ENCODE measurements at places on chromosomes 11 and 22.

DNA sequence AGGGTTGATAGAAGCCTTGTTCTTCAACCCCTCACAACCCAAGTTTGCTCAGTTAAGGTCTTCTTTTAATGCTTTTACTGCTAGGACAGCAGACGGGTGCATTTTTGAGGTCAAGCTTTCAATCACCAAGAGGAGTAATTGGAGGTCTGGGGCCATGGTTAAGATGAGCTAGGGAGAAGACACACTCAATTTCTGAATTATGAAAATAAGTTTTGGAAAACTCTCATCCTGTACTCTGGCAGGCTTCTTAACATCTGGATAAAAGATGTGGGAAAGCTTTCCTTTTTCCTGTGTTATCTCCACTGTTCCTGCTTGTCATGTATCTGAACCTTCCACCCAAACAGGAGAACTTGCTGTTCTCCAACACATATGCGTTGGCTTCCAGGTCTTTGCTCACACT, 9.7 kb downstream of the ABTB2 start:
- no peak for DNase-seq

- DNase-seq: no peak
Measured at GRCh38 chr11:27710536-27710935, 10.3 kb upstream of the BDNF start.

DNA sequence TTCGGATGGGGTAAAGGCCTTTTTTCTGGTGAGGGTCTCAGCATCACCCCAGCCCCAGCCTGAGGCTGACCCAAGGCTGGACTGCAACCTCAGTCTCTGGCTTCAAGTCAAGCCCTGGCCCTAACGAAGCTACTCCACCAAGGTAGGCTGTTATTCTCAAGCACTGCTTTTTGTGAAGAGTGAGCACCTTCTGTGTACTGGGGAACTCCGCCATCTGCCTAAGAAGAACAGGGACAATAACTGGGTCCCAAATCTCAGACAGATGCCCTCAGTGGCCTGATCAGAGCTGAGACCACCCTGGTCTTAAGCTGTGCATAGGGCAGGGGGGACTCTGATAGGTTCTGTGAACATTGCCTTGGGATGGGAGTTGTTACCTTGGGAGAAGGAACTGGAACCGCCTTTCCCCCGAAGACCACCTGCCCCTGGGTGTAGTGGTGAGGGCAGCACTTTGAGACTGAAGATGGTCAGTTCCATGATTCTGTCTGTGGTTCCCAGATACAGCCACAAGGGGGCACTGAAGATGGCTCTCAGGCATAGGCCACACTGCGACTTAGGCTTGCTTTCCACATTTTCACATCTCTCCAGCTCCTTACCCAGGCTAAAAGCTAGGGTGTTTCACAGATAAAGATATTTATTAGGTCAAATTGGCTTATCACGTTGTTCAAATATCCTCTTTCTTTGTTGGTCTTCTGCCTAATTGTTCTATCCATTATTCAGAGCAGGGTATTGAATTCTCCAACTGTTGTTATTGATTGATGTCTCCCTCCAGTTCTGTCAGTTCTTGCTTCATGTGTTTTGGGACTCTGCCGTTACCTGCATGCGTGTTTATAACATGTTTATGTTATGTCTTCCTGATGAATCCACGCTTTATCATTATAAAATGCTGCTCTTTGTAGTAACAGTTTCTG, 11.8 kb upstream of the UVRAG start:
- DNase-seq: peak; percentile 4

- no peak for DNase-seq
Measured at GRCh38 chr11:86499723-86500129, 125.0 kb downstream of the CCDC81 start.

DNA sequence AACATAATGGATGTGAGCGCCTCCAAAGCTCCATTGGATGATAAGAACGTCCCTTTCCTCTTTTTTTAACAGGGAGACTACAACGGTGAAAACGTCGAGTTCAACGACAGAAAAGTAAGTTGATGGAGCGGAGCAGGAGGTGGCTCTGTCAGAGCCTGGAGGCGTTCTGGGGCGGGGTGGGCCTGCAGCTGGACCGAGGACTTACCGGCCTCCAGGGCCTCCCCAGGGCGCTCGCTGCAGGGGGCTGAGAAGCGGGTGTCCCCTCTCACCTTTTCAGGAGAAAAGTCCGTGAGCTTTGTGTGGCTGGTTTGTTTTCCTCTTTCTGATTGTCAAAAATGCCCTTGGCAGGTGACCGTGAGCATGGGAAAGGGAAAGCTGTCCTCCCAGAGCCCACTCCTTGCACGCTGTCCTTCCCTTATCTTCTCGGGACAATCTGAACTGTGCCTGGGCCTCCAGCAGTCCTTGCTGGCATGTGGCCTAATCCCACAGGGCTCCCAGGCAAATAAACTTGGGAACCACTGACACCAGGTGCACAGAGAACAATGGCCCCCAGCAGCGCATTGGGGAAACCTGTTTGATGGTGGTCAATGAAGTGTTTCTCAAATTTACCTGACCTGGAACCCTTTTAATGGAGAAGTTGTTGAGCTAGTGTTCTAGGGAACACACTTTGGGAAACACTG, 38.4 kb downstream of the ANO1 start:
- DNase-seq: no peak

DNA sequence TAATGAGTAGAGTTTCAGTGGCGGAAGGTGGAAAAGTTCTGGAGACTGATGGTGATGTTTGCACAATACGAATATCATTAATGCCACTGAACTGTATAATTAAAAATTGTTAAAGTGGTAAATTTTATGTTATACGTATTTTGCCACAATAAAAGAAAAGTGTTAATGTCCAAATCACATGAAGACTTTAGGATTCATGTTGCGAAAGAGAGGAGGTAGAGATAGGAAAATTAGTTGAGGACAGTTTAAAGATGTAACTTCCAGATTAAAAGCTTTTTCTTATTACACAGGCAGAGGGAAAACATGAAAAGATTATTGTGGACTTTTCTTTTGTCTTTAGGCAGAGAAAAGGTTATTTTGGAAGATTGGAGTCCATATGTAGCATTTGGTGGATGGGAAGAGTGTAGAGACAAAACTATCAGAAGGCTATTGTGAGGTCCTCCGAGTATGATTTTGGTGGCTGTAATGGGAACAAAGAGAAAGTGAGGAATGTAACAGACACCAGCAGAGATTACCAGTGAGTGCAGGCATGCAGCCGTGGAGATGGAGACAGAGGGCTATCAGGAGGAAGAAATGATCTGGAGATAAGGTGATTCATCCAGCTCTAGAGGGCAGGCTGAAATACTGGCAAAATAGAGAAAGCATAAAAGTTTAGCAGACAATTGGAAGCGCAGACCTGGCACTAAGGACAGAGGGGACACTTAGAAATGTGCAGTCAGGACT, 12.5 kb downstream of the VPS26B start:
- DNase-seq: no peak

DNA sequence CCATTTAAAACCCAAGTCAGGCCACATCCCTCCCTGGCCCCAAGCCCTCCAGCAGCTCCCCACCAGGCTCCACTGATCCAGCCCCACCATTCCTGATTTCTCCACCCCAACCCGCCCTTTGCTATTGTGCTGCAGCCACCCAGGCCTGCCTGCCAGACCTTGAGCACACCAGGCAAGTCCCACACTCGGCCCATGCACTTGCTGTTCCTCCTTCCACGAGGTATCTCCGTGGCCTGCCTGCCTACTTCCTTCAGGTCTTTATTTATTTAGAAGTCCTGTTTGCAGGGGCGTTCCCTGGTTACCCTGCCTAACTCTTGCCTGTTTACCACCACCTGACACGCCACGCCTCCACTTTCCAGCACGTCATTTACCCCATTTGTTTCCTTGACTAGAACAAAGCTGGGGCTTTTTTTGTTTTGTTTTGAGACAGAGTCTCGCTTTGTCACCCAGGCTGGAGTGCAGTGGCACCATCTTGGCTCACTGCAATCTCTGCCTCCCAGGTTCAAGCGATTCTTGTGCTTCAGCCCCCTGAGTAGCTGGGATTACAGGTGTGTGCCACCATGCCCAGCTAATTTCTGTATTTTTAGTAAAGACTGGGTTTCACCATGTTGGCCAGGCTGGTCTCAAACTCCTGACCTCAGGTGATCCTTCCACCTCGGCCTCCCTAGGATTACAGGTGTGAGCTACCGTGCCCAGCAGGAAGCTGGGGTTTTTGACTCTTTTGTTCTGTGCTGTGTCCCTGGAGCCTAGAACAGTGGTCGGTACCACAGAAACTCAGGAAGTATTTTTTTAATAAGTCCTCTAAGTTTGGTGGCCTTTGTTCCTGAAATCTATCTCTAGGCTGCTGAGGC, 6.7 kb downstream of the CENPM start:
- no peak for DNase-seq

GRCh38 chr11:12157241-12157661, 46.9 kb downstream of the MICAL2 start:
- no peak for DNase-seq

GRCh38 chr11:57787920-57788702, 26.5 kb downstream of the CTNND1 start:
- peak; percentile 8 for DNase-seq

DNA sequence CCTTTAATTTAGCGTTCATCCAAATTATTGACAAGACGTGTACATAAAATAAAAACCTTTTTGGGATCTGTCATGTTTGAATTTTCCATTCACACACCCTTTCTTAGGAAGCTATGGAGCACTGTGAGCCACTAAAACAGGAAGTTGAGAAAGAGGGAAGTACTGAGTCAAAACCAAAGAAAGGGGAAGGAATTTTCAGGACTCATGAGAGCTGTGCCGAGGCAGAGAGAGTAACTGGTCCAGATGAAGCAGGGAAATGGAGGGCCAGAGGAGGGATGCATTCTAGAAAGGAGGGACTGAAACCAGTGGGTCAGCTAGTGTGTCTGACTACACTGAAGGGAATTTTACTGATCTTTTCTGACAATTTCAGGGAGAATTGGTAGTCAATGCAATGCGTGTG, 24.9 kb downstream of the APLP2 start:
- DNase-seq: no peak

- DNase-seq: no peak
Measured at GRCh38 chr22:48885271-48885918, 942.3 kb downstream of the BRD1 start.

- DNase-seq: no peak
Measured at GRCh38 chr22:25694196-25694907, 47.6 kb upstream of the MYO18B start.

GRCh38 chr11:28476049-28476448, 367.9 kb downstream of the METTL15 start:
- no peak for DNase-seq

- no peak for DNase-seq
Measured at GRCh38 chr11:33787076-33787475, 12.8 kb upstream of the FBXO3 start.

DNA sequence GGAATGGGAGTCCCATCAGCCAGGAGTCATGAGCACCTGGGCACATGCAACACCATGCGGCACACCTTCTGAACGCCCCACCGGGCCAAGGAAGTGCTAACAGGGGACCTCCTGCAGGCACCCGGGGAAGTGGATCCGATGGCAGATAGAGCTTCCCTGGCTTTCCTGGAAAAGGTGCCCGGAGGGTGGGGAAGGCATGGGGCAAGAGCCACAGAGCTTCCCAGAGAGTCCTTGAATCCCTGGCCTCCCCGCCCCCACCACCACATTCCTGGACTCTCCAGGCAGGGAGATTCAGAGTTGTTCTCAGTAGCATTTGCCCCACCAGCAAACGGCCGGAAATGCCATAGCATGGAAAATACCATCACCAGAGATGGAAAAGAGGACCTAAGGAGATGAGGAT, 8.3 kb downstream of the TRIM29 start:
- DNase-seq: no peak

- DNase-seq: no peak
Measured at GRCh38 chr22:29112681-29113080, 39.8 kb downstream of the KREMEN1 start.

DNA sequence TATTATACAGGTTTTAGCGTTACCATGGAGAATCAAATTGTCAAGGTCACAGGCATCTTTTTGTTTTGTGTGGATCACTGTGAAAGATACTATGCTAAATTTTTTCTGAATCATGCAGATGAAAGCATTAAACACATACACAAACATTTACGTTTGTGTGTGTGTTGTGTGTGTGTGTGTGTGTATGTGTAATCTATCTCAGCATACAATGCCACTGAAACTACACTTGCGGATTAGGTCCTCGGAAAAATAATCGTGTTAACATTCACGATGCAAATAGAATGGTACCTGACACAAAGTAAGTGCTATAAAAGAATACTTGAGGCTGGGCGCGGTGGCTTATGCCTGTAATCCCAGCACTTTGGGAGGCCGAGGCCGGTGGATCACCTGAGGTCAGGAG, 41.9 kb upstream of the TOP3B start:
- DNase-seq: no peak

DNA sequence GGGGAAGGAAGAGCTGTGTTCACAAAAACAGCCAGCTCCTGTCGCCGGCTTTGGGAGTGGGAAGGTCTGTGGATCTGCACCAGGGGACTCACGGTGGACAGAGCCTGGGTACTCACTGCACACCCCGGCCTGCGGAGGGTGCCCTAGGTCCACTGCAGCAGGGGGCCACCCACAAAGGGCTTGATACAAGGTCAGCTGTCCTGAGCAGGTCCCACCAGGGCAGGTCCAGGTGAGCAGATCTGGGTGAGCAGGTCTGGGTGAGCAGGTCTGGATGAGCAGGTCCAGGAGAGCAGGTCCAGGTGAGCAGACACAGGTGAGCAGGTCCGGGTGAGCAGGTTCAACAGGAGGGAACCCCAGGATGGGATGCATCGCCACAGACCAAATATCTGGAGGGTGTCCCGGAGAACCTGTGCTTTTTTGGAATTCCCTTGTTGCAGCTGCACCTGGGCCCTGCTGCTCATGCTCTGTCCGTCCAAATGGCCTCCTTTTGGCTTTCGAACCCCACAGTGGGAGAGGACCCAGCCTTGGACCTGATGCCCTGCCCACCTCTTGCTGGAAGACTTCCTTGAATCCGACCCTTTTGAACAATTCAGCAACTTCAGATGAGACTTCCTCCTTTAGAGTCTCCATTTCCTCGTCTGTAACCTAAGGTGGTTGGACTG, 485.3 kb downstream of the TBC1D22A start:
- no peak for DNase-seq

DNA sequence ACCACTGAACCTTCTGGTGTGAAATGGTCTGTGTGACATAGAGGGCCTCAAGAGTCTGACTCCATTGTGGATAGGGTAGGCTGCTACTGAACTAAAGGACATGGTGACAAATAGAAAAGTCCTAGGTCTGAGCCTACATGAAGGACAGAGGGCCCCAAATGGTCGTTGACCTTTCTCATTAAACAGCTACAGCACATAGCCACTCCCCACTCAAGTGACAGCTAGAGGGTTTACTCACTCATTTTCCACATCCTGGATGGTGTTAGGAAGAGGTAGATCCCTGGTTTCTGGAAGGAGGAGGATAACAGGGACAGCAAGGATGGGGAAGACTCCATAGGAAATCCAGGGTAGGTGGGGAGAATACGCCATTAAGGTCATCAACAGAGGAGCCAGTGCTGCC, 63.3 kb downstream of the SLC22A24 start:
- no peak for DNase-seq

DNA sequence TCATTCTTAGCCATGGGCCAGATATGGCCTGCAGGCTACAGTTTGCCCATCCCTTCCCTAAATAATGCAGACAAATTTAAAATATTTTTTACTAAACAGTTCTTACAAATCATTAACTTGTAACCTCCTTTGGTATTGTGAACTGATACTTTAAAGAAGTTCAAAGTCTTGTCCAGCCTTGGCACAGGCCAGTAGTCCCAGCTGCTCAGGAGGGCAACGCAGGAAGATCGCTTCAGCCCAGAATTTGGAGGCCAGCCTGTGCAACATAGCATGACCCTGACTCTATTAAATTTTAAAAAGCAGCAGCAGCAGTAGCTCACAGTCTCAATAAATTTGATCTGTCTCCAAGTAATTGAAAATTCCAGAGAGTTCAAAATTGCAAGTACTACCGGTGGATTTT, 83.7 kb upstream of the ARHGAP32 start:
- no peak for DNase-seq

All from NCI-H2171 treated with DMSO at 0.1 percent for 48 hours (cell line).